CD4-positive, alpha-beta T cell treated with Interleukin-6 at 100 ng/mL for 8 hours (primary cell): ENCODE measurements at places on chromosomes 16 and 17.

DNA sequence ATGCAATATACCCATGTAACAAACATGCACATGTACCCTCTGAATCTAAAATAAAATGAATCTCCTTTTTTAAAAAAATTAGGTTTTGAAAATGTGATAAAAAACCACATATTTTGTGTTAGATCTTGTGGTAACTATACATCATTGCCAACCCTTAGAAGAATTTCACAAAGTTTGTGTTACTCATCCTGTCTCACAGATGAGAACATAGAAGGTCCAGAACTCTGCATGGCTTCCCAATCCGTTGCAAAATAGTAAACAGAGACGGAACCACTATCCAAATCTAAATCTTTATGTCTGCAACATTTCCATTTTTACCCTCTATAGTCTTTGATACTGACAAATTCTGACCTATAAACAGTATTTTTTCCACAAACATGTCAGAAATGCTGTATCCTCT is 759.9 kb downstream of the KCNJ2 start:
- no peak for DNase-seq

DNA sequence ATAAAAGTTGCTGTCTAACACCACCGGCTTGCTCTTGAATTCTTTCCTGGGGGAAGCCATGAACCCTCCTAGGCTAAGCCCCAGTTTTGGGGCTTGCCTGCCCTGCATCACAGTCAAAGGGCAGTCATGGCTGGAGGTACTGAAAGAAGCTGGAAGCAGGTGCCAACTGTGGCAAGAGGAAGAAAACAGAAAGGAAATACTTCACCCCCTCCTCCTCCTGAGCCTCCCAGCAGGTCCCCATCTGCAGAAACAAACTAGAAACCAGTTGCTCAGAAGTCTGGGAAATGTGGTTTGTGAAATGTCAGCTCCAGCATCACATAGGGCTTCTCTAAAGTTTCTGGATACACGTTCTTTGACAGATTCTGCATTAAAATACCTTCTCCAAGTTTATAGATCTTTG is 150.0 kb upstream of the PSMD7 start:
- no peak for DNase-seq

DNA sequence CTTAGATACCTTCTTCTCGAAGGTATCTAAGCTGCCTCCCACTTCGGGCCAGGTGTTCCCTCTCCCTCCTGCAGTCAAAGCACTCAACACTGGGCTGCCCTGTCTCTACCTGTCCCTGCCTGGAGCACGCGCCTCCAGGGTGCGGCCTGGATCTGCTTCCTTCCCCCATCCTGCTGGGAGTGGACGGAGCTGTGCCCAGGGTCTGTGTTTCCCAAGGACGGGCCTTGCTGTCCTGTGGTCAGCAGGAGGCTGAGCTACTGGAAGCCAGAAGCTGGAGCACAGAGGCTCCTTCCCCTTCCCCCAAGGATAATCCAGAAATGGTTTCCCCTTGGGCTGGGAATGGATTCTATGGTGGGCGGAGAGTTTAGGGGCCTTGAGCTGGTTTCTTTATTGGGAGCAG is 16.7 kb downstream of the LLGL2 start:
- DNase-seq: no peak

DNA sequence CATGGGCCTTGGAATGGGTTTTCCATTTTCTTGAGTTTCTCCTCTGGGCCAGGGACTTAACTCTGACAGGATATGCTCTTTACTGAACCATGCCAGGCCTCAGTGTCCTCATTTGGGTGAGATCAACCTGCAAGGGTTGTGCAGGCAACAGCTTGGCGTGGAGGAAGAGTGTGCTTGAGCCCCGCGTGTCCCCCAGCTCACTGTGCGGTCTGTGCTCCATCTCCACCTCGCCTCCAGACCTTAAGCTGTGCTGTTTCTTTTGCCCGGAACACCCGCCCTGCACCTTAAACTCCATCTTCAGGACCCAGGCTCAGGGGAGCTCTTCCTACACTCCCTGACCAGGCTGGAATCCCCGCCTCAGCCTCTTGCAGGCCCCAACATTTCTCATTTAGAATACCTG is 9.7 kb downstream of the RUSF1 start:
- DNase-seq: no peak

DNA sequence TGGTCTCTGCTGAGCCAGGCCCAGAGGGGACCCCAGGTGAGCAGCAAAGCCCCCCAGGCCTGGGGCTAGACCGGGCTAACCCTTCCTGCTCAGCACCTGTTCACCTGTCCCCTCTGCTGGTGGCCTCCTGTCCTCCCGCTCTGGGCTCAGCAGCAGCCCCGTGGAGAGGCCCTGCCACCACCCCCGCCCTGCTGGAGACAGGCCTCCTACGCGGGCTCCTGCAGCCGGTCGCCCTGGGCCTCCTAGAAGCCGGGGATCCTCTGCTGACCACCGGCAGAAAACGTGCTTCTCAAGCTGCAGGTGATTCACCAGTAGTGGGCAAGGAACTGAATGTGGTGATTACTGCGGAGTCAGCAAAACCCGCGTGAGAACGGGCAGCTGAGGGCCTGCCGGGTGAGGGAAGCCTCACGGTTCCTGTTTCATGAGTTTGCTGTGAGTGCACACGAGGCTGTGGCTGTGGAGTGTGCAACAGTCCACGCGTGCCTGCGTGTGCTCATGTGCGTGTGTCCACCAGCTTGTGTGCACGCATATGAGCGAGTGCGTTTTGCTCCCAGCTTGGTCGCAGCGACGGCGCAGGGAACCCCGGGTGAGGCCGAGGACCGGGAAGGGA is 792 bp downstream of the SECTM1 start:
- peak; percentile 17 for DNase-seq

DNA sequence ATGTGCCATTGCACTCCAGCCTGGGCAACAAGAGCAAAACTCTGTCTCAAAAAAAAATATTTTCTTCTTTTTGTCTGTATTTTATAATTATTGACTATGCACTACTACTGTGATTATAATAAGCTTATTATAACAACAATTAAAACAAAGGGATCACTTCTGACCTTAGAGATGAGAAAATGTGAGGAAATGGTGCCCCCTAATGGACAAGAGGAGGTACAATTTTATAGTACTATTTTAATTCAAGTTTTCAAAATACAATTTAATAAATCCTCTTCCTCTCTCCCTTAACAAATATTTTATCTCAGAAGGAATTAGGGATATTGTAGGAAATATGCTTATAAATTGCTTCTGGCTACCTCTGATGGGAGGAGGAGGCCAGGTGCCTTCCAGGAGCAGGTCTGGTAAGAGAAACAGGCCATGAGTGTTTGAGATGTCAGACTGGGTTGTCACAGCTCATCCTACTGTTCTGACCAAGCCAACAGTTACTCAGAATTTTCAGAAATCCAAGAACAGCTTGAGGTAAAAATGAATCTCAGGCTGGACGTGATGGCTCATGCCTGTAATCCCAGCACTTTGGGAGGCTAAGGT is 14.0 kb downstream of the VPS53 start:
- DNase-seq: peak; percentile 35

GRCh38 chr17:1275962-1276736 is 3.3 kb upstream of the TRARG1 start:
- DNase-seq: peak; percentile 64

- DNase-seq: no peak
These were observed 179.4 kb upstream of the NLRP1 start for GRCh38 chr17:5763595-5764306.

DNA sequence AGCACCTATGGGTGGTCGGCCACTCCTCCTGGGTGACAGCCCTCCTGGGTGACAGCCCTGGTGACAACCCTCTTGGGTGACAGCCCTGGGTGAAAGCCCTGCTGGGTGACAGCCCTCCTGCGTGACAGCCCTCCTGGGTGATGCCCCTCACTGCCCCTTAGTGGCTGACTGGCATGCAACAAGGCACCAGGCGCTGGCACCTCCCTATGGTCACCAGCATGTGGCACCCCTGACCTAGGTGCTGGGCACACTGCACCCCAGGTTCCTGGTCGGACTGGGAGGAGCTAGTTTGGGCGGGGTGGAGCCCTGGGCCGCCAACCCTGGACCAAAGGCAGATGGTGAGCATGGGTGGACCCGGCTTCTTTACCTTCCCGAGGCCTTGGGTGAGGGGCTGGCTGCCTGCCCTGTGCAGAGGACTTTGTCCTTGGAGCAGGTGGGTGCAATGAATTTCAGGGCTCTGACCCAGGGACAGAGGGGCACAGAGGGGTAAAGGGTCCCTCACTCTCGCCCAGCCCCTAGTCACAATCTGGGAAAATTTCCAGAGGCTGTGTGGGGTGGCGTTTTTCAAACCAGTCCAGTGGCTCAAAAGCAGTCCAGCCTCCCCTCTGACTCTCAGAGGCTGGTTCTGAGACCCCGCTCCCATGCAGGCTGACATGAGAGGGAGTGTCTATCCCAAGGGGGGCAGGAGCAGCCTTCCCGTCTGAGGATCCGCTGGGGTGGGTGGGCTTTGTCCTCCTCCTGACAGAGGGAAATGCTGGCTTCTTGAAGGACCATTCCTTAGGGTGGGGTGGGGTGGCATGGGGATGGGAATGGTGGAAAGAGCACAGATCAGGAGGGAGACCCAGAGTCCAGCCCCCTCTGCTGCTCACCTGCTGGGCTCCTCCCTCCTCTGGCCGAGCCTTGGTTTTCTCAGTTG is 25.9 kb upstream of the TNFRSF13B start:
- no peak for DNase-seq

- no peak for DNase-seq
These were observed 9.8 kb downstream of the SLFN5 start for GRCh38 chr17:35252651-35253050.

GRCh38 chr17:55325406-55325805 is 60.6 kb downstream of the HLF start:
- DNase-seq: no peak

DNA sequence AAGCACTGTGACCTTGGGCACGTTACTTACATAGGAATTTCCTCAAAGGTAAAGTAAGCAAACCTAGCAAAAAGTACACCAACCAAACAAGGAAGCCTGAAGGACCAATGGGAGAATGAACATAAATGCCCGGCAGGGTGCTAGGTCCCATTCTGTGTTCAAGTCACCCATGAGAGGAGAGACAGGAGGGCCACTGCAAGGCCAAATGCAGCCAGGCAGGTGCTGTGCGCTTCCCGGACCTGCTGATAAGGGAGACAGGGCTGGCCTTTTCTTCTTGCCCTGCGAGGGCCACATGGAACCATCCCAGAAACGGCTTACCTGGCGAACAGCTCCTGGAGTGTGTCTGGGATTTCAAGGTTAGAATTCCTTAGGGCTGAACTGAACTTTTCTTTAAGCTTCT is 69.0 kb downstream of the GTF3C1 start:
- DNase-seq: no peak

DNA sequence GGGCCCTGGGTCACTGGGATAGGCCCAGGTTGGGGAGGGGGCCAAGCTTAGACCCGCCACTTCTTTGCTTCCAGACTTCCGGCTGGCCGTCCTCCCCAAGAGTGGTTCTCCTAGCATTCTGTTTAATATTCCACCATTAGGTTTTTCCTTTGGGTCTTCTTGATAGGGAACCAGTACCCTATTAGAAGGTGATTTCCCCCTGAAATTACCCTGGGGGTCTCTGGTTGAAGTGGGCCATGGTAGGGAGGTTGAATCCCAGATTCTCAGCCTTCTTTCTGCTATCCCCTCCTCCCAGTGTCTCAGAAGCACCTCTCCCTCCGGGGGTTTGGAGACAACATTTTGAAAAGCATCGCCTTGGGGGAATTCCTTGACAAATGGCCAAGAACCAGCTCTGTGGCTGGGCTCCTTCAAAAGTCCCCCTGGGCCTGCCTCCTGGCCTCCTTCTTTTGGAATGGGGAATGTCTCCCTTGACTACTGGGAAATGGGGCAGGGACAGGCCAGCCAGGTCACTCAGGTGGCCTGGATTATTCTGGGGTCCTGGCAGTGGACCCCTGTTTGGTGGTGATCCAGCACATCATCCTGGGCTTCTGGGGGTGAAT is 5.7 kb downstream of the LASP1 start:
- DNase-seq: no peak

GRCh38 chr16:81481207-81481821 is 36.7 kb downstream of the CMIP start:
- DNase-seq: no peak
